MCF 10A (cell line): ENCODE measurements at places on chromosomes 1 and 21.

DNA sequence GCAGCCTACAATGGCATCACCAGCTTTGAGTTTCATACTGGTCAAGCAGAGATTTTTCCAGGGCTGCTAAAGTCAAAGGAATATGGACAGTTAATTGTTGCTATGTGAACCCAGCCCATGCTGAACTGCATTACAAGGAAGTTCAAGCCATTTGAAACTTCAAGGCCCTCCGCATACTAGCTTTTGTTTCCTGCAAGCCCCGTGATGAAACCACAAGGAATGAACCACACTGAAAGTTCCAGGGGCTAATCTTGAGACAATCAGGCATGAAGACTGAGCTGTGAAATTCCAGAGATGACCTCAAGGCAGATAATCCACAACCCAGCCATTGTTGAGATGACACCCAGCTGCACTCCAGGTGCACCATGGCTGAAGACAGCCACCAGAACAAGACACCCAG, 180.8 kb downstream of the C1orf21 start:
- no peak for DNase-seq

GRCh38 chr1:24502709-24503058, at the start of gene RCAN3:
TSS of gene RCAN3 (plus strand) at chr1:24502836. CDS start at chr1:24514373, 11,537 bp downstream.
- DNase-seq: peak; percentile 81

DNA sequence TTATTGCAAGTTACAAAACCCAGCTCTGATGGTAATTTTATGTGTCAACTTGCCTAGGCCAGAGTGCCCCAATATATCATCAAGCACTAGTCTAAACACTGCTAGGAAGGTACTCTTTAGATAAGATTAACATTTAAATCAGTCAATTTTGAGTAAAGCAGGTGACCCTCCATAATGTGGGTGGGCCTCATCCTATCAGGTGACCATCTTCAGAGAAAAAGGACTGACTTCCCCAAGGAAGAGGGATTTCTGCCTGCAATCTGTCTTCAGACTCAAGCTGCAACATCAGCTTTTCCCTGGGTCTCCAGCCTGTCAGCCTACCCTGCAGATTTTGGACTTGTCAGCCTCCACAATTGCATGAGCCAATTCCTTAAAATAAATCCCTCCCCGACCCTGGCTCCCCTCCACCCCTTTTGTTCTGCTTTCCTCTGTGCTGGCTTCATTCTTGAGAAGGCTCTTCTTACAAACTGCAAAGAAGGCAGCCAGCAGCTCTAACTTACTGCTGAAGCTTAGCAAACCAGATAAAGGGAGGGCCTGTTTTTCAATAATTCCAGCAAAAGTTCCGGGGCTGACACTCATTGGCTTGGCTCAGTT, 56.4 kb upstream of the RUNX3 start:
- DNase-seq: no peak

- DNase-seq: no peak
Observed at GRCh38 chr1:76510672-76511557, 356.4 kb upstream of the ST6GALNAC5 start.

- peak; percentile 81 for DNase-seq
Observed at GRCh38 chr21:41167348-41168342, at the start of gene BACE2. TSS of gene BACE2 (plus strand) at chr21:41168160. CDS start at chr21:41168264, 104 bp downstream.
